H9 (cell line): ENCODE measurements at places on chromosomes 5 and 9.

DNA sequence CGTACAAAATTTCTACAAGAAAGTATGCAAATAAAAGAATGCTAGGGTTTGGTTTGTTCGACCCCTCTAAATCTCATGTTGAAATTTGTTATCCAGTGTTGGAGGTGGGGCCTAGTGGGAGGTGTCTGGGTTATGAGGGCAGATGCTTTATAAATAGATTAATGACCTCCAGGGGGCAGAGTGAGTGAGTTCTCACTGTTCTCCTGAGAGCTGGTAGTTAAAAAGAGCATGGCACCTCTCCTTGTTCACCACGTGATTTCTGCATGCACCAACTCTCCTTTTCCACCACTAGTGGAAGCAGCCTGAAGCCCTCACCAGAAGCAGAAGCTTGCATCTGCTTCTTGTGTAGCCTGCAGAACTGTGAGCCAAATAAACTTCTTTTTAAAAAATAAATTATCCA is 50.4 kb upstream of the FAM170A start:
- DNase-seq = peak; percentile 64

GRCh38 chr9:14883310-14883944 is 26.8 kb downstream of the FREM1 start:
- no peak for DNase-seq

- DNase-seq = no peak
These were observed 56.6 kb downstream of the RASEF start for GRCh38 chr9:83006378-83006777.

- DNase-seq = no peak
These were observed 64.6 kb downstream of the ADAMTS12 start for GRCh38 chr5:33827018-33827707.

DNA sequence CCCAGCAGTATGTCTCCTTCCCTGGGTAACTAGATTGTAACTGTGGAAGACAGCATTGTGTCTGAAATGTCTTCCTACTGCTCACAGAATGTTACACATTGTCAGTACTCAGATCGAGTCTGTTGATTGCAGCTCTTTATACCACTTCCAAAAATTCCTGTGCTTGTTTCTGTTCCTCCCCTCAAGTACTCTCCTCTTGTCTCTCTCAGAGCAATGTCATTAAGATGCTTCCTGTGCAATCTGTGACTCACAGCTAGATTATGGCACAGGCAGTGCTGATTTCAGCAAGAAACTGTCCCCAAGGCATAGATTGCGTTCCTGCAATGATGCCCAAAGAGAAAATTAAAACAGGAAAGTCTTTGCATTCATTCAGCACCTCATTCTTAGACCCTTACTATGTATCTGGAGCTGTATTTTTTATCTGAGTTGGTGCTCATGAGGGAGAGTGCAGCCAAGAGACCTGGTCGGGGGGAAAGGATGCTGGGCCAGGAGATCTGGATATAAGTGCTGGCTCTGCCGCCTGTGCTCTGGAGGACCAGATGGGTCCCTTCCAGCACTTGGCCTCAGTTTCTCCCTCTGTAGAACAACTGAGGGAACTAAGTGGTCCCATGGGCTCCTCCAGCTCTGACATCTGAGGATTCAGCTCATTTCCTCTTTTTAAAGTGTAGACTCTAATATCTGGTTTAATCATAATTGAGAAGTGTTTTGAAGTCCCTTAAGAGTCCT is 40.8 kb upstream of the GNPDA1 start:
- DNase-seq = no peak
